ENCODE measurements at places on chromosomes 13 and 19. TPM values are rescaled to one million over a fixed set of nuclear protein-coding genes. Genes with fewer than 3 reads are reported as not detected.
A peak's percentile ranks its signal among the peaks of the same experiment; 100 is the strongest.

Gene SOX1
- total RNA-seq = 0.17 TPM

Gene PSG2
- not detected for total RNA-seq

Gene ZNF723
- not detected for total RNA-seq

Gene PLIN4
- 0.48 TPM for total RNA-seq

Gene MUC16
- total RNA-seq = 342 TPM

Gene LRRC8E
- 4.3 TPM for total RNA-seq

Gene POGLUT2
- total RNA-seq = 8.1 TPM

Gene LSR
- 78.5 TPM for total RNA-seq

DNA sequence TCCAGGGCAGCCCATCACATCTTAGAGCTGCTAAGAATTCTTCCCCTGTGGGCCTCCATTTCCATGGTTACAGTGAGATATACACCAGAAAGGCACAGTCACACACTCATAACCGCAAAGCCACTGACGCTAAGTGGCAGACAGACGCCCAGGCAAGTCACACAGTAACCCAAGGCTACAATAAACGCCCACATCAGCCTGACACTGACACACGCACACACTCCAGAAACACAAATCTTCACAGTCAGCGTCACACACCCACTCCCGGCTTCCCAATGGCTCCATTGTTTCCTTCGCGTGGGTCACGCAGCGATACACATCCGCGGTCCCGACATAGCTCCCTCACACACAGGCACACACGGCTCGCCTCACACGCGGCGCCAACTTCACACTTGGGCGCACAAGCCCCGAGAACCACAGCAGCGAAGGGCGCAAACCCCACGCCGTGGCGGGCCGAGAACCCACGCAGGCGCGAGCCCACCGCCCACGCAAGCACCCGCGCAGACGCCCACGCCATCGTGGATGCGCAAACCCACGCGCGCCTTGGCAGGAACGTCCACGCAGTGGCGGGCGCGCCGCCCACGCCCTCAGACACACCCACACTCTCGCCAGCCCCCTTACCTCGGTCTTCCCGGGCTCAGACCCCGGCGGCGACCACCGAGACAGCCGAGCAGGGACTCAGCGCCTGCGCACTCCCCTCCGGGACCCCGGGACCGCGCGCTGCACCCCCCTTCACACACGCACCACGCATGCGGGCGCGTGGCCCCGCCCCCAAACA is at the start of gene ZNF667:
Gene ZNF667, minus strand, starts transcription at position 695 of the 778 bp plus-strand sequence. CDS start 14,975 bp downstream, outside the sequence.
- no peak within 1 kb of the TSS for H3K27ac ChIP-seq
- H3K4me3 ChIP-seq = no peak within 1 kb of the TSS
- DNase-seq = no peak
- H3K36me3 ChIP-seq = no peaks in the 10 kb centered on the region
- no peaks in the 10 kb centered on the region for H3K4me1 ChIP-seq

DNA sequence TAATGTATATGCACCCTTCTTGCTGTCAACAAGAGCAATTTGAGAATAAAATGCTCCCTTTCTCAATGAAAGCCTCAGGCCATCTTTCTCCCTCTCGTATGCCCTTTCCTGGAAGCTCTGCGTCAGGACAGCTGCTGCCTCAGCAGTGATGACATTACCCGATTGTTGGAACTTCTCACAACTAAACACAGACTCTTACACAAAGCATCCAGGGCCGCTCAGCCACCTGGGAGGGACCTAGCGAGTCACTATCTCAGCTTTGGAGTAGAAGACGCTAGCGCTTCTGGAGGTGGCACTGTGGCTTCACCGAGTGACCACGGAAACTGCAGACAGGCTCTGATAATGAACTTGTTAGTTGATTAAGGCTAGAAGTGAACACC is 153.2 kb upstream of the SOX1 start:
- H3K36me3 ChIP-seq = no peaks in the 10 kb centered on the region
- peaks cover 29% of the 10 kb centered on the region for H3K27me3 ChIP-seq
- peaks cover 6% of the 10 kb centered on the region for H3K4me1 ChIP-seq
- H3K4me3 ChIP-seq = no peak overlapping the region
- no peak for DNase-seq

DNA sequence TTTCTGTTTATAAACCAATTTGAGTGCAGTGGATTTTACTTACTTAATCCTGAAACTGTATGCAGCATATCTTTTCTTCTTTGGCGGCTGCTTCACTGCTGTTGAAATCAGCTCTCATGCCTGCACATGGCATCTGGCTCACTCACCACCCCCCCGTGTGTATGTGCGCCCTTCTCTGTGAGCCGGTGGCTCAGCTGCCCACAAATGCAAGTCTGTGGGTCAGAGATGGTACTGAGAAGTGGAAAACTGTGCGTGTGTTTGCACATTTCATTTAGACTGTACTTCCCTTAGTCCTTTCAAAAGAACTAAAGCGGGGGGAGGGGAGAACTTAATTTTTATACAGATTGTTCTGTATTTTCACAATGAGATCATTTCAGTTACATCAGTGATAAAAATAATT is 307.6 kb downstream of the SHISA2 start:
- peaks cover 5% of the 10 kb centered on the region for H3K27me3 ChIP-seq
- no peak overlapping the region for H3K27ac ChIP-seq
- no peaks in the 10 kb centered on the region for H3K36me3 ChIP-seq
- no peak overlapping the region for H3K4me3 ChIP-seq
- peaks cover 37% of the 10 kb centered on the region for H3K4me1 ChIP-seq
- no peak for DNase-seq

DNA sequence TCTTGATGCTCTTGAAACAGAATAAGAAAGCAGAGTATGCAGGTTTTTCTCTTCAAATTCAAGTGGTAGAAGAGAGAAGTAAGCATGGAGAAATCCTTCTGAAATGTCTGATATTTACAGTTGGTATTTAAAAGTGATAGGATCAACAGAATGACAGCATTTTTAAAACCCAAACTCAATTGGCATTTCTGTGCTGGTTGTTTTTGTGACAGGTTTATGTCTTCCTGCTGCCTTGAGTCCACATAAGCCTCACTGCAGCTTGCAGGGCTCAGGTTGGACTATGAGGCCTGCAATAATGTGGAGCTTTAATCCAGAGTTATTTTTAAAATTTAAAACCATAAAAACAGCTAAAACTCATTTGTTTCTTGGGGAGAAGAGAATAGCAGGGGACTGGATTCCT is 105.1 kb downstream of the ZAR1L start:
- peaks cover 15% of the 10 kb centered on the region for H3K4me1 ChIP-seq
- H3K27me3 ChIP-seq = peaks cover 3% of the 10 kb centered on the region
- DNase-seq = no peak
- H3K36me3 ChIP-seq = peaks cover 12% of the 10 kb centered on the region

GRCh38 chr13:23905766-23906165 is 8.5 kb upstream of the C1QTNF9B start:
- no peak for DNase-seq
- H3K27me3 ChIP-seq = peaks cover 16% of the 10 kb centered on the region
- peaks cover 8% of the 10 kb centered on the region for H3K4me1 ChIP-seq
- H3K4me3 ChIP-seq = no peak overlapping the region
- no peaks in the 10 kb centered on the region for H3K36me3 ChIP-seq
- H3K27ac ChIP-seq = no peak overlapping the region

DNA sequence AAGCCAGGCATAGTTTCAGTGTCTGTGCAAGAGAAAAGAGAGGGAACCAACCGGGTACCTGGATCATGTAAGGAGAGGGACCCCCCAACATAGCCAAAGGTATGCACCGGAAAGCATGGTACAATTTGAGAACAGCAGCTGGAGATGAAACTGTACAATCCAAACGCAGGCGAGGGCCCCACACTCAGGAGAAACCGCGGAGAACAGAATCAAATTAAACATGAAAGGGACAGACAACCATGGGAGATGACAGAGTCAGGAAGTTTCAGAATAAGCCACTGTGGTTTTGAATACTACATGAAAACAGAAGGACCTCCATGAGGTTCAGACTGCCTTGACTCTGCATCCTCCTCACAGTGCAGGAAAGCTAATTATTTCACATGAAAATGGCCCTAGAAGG is 62.9 kb upstream of the SPATA13 start:
- DNase-seq = no peak
- no peaks in the 10 kb centered on the region for H3K36me3 ChIP-seq
- H3K4me1 ChIP-seq = peaks cover 22% of the 10 kb centered on the region
- H3K27me3 ChIP-seq = no peaks in the 10 kb centered on the region
- H3K4me3 ChIP-seq = no peak overlapping the region

DNA sequence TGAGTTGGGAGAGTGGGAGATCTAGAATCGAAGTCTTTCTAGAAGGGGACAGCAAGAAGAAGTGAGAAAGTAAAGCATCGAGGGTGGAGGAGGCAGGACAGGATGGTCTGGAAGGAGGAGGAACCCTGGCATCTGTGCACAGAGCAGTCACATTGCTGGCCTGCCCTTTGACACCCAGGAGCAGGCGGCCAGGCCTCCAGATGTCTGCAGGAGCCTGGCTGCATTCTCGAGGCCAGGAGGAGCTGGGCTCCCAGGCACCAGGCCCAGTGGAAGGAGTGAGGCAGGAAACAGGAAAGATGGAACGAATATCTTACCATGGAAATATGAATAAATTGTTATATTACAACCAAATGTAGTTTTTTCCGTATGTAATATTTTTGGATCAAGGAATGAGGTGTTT is 27.7 kb upstream of the ARGLU1 start:
- no peak overlapping the region for H3K4me3 ChIP-seq
- no peak for DNase-seq
- no peaks in the 10 kb centered on the region for H3K27me3 ChIP-seq
- no peak overlapping the region for H3K27ac ChIP-seq

DNA sequence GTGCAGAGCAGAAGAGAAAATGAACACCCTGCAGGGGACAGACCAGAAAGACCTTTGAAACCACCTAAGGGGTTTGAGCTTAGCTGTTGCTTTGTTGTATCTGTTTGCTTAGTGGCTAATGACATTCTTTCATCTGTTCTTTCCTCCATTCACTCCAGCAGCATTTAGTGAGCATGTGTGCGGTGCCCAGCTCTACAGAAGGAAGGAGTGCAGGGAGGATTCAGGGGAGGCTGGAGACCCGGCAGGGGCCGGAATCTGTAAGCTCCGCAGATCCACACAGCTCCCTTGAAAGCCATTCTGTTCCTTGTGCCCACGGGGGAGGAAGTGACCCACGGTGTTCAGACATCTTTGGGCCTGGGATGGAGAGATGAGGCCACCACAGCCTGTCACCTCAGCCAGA is 27.5 kb downstream of the UQCRFS1 start:
- H3K27me3 ChIP-seq = no peaks in the 10 kb centered on the region
- H3K36me3 ChIP-seq = no peaks in the 10 kb centered on the region
- H3K27ac ChIP-seq = no peak overlapping the region
- H3K4me3 ChIP-seq = peak overlapping the region; percentile 7

GRCh38 chr19:15893477-15893876 is 4.4 kb downstream of the CYP4F2 start:
- no peak overlapping the region for H3K27ac ChIP-seq
- H3K4me3 ChIP-seq = no peak overlapping the region
- no peaks in the 10 kb centered on the region for H3K27me3 ChIP-seq
- DNase-seq = no peak
- H3K36me3 ChIP-seq = peaks cover 4% of the 10 kb centered on the region

DNA sequence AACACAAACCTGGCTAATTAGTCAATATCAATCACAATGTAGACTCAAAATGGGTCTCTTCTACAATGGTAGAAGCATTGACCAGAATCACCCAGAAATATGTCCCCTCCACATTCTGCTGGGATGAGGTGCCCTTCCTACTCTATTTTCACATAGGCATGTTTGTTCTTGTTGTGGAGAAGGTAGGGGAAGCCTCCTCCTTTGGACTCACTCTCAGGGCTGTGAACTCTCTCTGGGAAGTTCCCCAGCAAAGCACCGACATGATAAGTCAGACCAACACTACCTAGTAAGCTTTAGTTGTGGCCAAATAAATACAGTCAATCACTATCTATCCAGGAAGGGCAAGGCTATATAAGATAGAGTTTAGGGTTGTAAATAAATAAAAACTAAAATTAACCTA is 194.5 kb upstream of the UBL3 start:
- H3K4me1 ChIP-seq = peaks cover 4% of the 10 kb centered on the region
- DNase-seq = no peak
- no peaks in the 10 kb centered on the region for H3K36me3 ChIP-seq
- H3K4me3 ChIP-seq = no peak overlapping the region
- H3K27me3 ChIP-seq = peaks cover 13% of the 10 kb centered on the region

- no peaks in the 10 kb centered on the region for H3K36me3 ChIP-seq
- H3K27ac ChIP-seq = no peak overlapping the region
- H3K4me3 ChIP-seq = no peak overlapping the region
- no peak for DNase-seq
- no peaks in the 10 kb centered on the region for H3K27me3 ChIP-seq
- H3K4me1 ChIP-seq = no peaks in the 10 kb centered on the region
Observed at GRCh38 chr19:43265664-43266025, 3.7 kb downstream of the PSG9 start.

DNA sequence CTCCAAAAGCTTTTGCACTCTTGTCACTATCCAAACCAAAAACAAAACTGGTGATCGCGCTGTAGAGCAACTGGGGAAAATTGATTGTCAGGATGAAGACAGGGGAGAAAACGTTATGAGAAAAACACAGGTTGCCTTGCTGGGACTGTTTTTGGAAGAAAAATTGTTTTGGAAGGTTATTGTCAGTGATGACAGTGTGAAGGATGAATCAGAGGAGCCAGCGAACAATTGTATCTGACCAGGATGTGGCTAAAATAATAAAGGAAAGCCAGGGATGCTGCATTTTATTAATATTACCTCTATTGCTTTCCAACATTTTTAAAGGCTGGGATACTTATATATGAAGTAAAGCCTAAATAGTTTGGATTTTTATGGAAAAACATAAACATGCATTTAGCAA is 334.0 kb downstream of the SPRY2 start:
- no peak overlapping the region for H3K4me3 ChIP-seq
- DNase-seq = no peak
- H3K27ac ChIP-seq = no peak overlapping the region
- peaks cover 10% of the 10 kb centered on the region for H3K4me1 ChIP-seq
- H3K36me3 ChIP-seq = no peaks in the 10 kb centered on the region

DNA sequence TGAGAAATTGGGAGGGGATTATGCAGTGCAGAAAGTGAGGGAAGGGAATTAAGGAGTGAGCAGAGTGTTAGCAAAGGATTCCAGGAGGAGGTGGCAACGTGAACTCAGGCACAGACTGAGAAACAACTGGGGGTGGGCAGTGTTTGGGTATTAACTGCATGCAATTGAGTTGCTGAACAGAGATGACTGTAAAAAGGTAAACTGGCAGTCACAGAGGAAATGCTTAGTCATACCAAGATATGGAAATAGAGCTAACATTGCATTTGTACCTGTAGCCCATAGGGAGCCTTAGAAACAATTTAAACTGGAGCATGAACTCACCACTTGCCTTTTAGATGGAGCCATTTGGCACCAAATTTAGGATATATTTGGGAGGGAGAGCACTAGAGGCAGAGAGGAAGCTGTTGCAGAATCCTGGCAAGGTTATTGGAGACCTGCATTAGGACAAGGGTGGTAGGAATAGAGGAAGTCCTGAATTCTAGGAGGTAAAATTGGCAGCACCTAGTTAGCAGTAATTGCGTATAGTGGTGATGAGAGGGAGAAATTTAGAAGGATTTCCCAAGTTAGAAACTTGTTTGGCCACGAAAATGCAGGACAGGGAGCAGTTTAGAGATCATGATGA is 100.6 kb upstream of the FRY start:
- no peaks in the 10 kb centered on the region for H3K36me3 ChIP-seq
- no peak for DNase-seq
- H3K27me3 ChIP-seq = no peaks in the 10 kb centered on the region
- no peak overlapping the region for H3K4me3 ChIP-seq

GRCh38 chr13:105827111-105827809 is 708.2 kb downstream of the EFNB2 start:
- H3K4me3 ChIP-seq = no peak overlapping the region
- no peaks in the 10 kb centered on the region for H3K4me1 ChIP-seq
- H3K27ac ChIP-seq = no peak overlapping the region
- no peaks in the 10 kb centered on the region for H3K36me3 ChIP-seq

- no peaks in the 10 kb centered on the region for H3K27me3 ChIP-seq
- H3K4me1 ChIP-seq = peaks cover 34% of the 10 kb centered on the region
- no peak for DNase-seq
- H3K27ac ChIP-seq = no peak overlapping the region
Observed at GRCh38 chr19:18477974-18478373, 40.0 kb upstream of the ISYNA1 start.

All from type B pancreatic cell (in vitro differentiated cells).